Prostate gland (tissue), 2 donors: ENCODE measurements at places on chromosomes 3 and 15.

- no peak for DNase-seq
These were observed 55.8 kb downstream of the SLC41A3 start for GRCh38 chr3:126028096-126028495.

- DNase-seq = no peak
These were observed 124.6 kb downstream of the TGFBR2 start for GRCh38 chr3:30730967-30731366.

DNA sequence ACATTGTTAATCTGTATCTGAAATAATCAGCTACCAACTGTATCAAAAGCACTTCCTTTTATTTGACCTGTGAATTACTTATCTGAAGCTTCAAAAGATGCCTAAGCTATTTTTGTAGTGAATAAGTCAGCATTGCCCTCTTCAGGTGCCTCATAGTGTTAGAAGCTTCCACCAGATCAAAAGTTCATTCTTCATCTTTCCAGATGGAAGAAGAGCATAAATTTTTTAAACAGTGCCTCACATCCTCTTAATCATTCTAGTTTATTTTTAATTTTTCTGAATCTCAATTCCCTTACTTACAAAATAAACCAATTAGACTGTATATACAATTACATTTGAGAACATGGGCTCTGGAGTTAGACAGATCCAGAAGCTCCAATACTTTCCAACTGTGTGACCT, 65.0 kb downstream of the MYO5A start:
- no peak for DNase-seq

DNA sequence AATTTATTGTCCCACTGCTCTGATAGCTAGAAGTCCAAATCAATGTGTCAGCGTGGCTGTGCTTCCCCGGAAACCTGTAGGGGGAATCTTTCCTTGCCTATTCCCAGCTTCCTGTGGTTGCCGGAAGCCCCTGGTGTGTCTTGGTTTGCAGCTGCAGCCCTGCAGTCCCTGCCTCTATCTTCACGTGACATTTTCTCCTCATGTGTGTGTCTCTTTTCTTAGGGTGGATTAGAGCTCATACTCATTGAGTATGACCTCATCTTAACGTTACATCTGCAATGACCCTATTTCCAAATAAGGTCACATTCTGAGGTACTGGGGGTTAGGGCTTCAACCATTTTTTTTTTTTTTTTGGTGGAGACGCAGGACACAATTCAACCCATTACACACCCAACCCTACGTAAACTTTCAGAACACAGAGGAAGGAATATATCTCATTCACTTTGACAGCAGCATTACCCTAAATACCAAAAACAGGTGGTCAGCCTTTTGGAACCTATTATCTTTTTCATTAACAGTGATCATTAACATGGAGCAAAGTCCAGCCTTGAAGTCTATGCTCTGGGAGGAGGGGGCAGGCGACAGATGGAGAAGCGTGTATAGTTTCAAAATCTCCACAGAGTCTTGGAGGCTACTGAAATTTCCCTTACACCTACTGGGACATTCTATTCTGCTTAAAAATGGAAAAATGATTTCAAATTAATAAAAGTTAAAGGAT, 88.6 kb downstream of the RYK start:
- DNase-seq = no peak

- DNase-seq = no peak
These were observed 58.7 kb downstream of the CRTC3 start for GRCh38 chr15:90588427-90588826.

GRCh38 chr3:196232154-196232881, 16.0 kb downstream of the SLC51A start:
- no peak for DNase-seq

DNA sequence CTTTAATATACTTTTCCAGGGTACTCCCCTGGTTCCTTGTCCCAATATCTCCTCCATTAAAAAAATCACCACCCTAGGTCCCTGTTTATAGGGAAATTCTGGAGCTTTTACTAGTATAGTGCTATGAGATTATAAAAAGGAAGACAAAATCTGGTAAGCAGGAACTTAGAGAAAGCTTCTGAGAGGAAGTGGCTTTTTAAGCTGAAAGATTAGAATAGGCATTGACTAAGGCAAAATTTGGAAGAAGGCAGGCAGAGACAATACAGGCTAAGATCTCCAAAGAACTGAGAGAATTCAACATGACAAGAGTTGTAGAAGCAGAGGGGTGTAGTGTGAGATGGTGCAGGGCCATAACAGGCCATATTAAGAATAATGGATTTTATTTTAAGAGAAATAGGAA, 25.8 kb downstream of the SGO1 start:
- no peak for DNase-seq

GRCh38 chr3:53789459-53789858, 56.8 kb downstream of the CHDH start:
- no peak for DNase-seq

GRCh38 chr3:155350571-155350970, 57.1 kb upstream of the STRIT1 start:
- DNase-seq = no peak

GRCh38 chr3:31934866-31935265, 46.2 kb downstream of the OSBPL10 start:
- peak; percentile 24 for DNase-seq

GRCh38 chr15:88703533-88703932, 64.7 kb downstream of the ISG20 start:
- no peak for DNase-seq

GRCh38 chr15:64423970-64424369, 36.3 kb downstream of the TRIP4 start:
- no peak for DNase-seq

DNA sequence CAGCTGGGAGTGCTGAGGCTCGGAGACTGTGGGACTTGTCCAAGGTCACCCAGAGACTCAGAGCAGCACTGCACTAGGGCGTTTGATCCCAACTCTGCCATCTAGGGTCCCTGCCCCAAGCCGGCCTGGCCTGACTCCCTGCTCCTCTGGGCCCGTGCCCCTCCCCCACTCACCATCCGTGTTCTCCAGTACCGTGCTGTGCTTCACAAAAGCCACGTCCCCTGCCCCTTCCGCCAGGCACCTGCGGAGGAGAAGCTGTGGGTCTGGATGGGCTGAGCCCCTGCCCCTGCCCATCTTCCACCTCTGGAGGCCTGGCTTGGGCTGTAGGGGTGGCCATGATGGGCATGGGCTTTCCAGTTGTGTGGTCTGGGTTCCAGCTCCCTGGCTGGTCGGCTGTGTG, 8.4 kb downstream of the MELTF start:
- no peak for DNase-seq

- no peak for DNase-seq
These were observed 97.7 kb downstream of the GAP43 start for GRCh38 chr3:115720983-115721382.

DNA sequence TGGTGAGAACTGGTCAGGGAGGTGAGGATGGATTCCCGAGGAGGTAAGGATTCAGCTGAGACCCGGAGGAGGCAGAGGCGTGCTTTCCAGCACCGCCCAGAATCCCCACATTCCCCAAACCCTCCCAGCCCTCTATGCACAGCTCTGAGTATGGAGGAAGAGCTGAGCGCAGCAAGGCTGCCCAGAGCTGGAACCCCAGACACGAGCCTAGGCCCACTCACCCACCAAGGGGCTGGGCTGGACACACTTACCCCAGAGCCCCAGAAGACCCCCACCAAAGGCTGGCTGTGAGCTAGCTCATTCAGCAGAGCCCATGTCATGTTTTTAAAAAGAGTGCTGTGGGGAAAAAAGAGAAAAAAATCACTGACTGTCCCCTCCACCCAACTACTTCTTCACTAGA, 271.5 kb downstream of the XXYLT1 start:
- DNase-seq = no peak

DNA sequence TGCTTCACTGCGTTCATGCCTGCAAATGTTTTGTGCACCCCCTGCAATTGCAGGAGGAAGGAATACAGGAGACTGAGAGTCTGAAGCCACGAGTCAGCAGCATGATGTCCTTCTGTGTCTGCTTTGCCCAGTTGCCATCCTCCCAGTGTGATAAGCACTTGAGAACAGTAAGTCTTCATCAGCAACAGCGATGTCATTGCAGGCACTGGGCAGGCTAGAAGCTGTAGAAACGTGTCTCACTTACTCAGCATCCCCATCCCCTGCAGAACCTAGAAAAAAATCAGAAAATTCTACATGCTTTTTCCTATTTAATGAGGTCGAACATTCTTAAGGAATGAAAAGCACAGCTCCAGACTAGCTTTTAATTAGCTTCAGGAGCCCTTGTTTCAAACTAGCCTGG, 156.5 kb upstream of the LPP start:
- no peak for DNase-seq

DNA sequence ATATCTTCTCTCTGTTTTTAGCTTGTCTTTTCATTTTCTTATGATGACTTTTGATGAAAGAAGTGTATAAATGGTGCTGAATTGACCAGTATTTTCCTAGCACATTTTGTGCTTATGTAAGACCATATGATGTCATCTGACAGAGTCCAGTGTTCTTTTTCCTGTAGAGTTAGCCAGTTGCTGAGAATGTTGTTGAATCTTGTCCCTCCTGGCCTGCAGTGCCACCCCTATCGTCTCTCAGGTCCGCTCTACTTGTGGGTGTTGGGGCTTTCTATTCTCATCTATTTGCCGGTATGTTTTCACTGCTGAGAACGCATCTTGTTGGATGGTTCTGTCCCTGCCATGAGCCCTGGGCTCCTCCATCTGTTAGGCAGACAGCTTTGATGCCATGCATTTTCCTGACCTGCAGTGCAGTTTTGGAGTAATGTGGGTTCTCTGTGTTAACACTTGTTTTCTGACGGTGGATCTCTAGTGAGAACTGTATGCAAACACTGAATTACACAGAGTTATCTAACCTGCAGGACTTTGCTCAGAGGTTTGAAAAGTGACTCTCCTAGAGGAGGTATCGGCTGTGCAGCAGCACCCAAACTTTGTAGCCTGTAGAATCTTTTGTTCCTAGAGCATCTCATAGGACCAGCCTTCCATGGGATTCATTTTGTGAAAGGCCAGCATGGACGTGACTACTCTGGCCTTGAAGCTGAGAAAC, 44.6 kb downstream of the SLC6A20 start:
- DNase-seq = no peak

DNA sequence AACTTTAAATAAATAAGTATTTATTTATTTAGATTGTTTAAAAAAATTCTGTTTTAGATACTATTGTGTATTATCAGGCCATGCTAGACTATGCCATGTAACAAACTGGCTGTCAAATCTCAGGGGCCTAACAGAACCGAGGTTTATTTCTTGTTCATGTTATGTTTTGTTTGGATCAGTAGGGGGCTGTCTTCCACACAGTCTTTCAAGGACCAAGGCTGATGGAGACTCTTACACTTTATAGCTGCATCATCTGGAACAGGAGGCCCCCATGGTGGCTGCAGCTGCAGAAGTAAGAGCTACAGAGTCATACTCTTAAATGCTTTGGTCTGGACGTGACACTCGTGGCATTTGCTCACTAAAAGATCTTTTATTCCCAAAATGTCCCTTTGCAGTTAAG, 33.0 kb upstream of the ARL14 start:
- DNase-seq = no peak

DNA sequence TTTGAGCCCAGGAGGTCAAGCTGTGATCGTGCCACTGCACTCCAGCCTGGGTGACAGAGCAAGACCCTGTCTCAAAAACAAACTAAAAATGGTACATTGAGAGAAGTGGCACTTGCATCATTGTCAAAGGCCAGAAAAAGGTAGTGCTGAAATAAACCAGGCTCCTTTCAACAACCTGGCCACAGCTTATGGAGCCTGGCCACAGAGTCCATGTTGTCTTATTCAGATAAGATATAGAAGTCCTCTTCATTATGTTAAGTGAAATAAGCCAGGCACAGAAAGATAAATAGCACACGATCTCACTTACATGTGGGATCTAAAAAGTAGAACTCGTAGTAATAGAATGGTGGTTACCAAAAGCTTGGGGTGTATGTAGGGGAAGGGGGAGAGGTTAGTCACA, 34.8 kb downstream of the EMC4 start:
- no peak for DNase-seq

- DNase-seq = no peak
These were observed at the start of gene CHRM5 for GRCh38 chr15:33968224-33968623. CHRM5 (plus strand) TSS chr15:33968497; CDS start chr15:34062718, 94,221 bp downstream.

DNA sequence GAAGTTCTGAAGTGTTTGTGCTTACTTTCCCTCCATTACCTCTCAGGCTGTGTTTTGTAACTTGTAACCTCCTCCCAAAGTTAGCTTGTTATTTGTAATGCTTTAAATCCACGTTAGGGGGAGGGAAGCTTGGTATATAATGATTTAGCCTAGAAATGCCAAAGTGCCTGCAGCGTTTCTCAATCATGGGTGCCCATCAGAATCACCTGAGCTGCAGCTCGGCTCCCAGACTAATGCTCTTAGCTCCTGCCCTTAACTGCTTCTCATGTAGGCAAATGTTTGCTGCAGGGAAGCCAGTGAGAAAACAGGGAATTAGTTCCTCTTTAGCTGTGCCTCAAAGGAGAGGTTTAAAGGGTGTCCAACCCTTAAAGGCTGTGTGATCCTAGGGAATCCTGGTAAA, 219.2 kb upstream of the NAALADL2 start:
- DNase-seq = no peak

GRCh38 chr15:52717924-52718323, 38.7 kb upstream of the ATOSA start:
- DNase-seq = no peak

DNA sequence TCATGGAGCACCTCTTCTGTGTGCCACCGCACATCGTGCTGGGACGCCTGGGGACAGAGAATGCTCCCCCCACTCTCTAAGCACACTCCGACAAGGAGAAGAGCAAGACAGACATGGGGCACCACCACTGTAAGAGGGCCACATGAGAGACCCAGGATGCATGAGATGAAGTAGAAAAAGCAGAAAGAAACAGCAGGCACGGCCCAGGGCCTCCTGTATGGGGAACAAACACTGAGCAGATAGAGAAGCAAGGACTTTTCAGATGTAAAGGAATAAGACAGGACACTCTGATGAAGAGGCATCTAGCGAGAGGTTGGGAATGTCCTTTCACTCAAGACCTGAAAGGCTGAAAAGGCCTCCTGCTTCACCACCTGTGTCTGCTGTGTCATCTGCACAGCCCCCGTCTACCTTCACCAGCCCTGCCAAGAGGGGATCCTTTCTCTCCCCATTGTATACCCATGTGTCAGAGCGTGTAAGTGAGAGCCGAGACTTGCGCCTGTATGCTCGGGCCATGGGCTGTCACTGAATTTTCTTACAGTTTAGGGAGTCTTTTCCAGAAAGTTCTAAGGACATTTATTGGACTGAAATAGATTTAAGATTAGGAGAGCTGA, 125.6 kb downstream of the LRRK1 start:
- no peak for DNase-seq
